ENCODE measurements at places on chromosomes 7 and 10. TPM values are rescaled to one million over a fixed set of nuclear protein-coding genes. Genes with fewer than 3 reads are reported as not detected.

DNA sequence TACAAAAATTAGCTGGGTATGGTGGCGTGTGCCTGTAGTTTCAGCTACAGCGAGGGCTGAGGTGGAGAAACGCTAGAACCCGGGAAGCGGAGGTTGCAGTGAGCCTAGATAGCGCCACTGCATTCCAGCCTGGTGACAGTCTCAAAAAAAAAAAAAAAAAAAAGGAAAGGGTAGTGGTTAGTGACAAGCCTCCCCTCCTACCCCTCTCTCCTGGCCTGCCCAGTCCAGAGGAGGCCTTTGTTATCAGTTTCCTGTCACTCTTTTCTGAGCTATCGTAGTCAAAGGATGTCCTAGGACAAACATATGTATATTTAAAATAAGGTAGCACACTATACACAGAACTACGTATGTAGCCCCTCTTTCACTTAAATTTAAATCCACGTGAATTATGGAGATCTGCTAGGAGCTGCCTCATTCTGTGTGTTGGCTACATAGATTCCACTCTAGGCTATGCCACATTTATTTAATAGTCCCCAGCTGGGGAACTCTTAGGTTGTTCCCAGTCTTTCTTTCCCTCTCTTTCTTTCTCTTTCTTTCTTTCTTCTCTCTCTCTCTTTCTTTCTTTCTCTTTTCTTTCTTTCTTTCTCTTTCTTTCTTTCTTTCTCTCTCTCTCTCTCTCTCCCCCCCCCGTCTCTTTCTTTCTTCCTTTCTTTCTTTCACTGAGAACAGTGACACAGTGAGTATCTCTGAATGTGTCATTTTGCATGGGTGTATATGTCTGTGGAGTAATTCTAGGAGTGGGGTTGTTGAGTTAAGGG, 3.9 kb downstream of the TSPAN15 start:
- DNase-seq, result no peak

DNA sequence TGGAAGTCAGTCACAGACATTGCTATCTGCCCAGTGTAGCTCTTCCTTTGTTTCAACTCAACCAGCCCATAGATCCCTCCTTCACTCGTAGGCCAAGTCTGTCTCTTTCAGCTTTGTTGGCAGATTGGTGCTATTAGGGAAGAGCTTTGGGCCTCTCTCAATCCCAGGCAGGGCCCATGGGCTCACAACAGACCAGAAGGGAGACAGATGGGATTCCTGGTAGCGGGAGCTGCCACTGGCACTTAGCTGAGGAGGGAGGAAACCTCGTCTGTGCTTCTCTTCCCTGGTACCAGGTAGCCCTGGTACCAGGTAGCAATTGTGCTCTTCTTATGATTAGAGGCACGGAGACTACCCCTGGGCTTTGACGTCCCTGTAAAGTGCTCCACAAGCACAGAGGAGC, 592.0 kb downstream of the TYW1 start:
- DNase-seq, result no peak

- DNase-seq, result no peak
These were observed 12.9 kb downstream of the PRLHR start for GRCh38 chr10:118582511-118582910.

- no peak for DNase-seq
These were observed 753.4 kb downstream of the NRG3 start for GRCh38 chr10:82628373-82628772.

DNA sequence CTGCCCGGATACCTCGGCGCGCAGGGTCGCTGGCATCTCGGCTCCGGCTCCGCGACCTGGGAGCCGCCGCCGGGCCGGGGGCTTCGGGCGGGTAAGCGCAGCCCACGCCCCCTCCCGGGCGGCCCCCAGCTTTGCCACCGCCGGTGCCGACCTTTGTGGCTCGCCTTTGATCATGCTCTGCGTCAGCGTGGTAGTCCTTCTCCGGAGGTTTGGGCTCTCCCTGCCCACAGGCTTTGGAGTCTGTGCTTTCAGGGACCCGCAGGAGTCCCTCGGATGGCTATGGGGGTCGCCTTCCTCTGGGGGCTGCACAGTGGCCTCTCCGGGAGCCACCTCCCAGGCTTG, 7.3 kb downstream of the ATP6V1F start:
- DNase-seq, result no peak

LEP gene
- polyA plus RNA-seq, result not detected

DNA sequence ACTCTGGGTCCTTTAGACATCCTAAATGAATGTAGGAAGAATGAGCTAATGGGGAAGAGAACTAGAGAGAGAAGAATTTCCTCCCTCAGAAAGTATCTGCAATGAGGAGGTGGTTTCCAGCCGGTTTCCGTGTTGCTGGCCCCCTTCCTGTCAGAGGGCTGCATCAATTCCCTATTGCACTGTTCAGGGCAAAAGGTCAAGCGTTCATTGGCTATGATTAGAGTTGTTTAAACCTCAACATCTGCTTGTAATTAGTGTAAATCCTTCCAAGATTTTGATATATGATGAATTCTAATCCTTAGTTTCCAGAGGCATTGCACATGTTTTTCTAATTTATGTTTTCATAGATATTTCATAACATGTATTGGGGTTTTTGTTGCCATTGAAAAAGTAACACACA, 107.3 kb upstream of the SGCE start:
- no peak for DNase-seq

ADAM22 gene
- 0.07 TPM for polyA plus RNA-seq

SYT15 gene
- 0.36 TPM for polyA plus RNA-seq

DNA sequence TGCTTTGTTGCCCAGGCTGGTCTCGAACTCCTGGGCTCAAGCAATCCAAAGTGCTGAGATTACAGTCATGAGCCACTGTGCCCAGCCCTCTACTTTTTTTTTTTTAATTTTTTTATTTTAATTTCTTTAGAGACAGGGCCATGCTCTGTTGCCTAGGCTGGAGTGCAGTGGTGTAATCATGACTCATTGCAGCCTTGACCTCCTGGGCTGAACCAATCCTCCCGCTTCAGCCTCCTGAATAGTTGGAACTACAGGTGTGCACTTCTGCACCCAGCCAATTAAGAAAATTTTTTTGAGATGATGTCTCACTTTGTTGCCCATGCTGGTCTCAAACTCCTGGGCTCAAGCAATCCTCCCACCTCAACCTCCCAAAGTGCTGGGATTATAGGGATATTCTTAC, 528.6 kb downstream of the GATA3 start:
- DNase-seq, result no peak

GRCh38 chr10:73979141-73979808, 18.6 kb upstream of the VCL start:
- DNase-seq, result no peak

GRCh38 chr10:112698133-112698817, 251.3 kb downstream of the VTI1A start:
- DNase-seq, result no peak

DNA sequence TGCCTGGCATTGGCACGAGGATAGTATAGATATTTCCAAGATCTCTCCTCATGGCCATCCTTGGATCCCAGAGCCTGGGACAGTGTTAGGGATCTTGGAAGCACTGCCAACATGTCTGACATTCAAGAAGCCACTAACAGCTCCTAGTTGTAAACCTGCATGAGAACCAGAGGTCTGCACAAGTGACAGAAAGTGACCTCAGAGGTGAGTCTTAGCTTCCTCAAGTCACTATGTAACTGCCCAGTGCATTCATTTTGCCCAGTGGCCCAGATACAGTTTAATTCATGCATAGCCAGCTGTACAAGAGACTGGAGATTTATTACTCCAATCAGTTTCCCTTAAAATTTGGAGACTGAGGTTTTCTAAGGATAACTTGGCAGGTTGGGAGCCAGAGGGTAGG, 16.7 kb downstream of the SUGCT start:
- DNase-seq, result no peak

DNA sequence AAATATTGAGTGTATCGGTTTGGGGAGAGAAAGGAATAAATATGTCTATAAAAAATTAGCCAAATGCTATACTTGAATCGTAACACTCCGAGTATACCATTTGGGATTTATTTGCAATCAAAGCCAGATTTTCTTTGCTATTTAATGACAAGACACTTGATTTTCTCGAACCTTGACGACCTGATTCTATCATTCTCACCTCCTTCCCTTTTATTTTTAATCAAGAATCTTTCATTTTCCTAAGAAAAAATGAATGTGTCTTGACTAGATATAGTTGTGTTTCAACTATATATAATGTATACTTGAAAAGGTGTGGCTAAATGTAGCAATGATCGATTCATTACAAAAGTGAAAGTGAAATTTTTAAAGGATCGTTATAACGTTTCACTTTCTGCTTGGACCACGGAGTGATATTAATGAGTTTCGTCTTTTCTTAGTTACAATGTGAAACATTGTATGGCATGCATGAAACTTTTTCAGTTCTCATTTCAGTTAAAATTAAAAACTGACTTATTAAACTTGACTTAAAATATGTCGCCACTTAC, 562 bp downstream of the NUB1 start:
- DNase-seq, result no peak

DNA sequence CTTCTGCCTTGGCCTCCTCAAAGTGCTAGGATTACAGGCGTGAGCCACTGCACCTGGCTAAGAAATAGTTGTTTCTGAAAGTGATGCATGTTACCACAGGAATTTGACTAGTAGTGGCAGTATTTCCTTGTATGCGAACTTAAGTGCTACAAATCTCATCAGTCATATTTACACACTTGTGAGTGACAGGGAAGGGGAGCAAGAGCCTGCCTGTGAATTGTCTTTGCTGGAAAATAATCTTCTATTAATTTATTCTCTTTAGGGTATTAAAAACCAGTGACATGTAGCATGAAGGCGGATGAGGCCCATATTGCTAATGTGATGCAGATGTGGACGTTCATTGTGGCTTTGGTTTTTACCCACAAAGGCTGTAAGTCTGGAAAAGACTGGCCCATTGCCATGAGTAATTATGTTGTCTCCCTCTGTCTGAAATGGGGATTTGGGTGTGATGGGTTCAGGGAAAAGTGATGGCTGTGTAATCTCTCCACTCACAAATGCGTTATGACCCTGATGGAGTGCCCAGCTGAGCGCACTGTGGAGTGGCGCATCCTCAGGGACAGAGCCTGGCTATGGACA, 97.6 kb downstream of the CCNY start:
- DNase-seq, result no peak

DNA sequence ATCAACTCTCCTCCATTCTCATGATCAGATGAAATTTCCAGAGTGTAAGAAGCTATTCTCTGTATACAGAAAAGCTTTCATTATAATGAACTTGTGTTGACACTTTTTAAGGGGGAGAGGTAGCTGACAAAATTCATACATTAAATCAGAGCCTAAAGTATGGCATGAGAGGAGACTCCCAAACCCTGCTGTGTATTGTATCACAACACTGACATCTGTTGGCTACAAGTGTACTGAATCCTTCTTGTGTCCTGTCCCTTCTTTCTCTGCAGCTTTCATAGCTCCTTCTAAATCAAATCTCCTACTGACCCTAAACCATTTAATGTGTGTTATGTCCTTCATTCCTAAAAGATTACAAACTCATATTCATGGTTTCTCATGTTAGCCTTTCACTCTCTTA, 70.9 kb downstream of the GCC1 start:
- DNase-seq, result peak; percentile 44

PNLIPRP2 gene
- polyA plus RNA-seq, result not detected

- DNase-seq, result no peak
These were observed 121.6 kb downstream of the MTPAP start for GRCh38 chr10:30227481-30227880.

DNA sequence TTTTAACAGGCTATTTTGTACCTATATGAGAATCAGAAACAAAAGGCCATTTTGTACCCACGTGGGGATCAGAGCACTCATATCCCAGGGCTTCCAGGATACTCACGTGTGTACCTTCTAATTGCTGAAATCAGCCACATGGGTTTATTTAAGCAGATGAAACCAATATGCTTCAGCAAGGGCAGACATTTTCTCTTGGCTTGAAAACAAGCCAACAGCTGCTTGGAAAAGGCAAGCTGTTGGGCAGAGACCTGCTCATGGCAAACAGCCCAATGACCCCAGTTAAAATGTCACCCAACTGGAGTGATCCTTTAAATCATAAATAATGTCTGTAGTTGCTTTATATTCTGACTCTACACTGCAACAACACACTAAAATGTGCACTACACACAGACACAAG, 26.5 kb upstream of the TOMM7 start:
- no peak for DNase-seq

GRCh38 chr7:137462074-137462715, 118.7 kb upstream of the PTN start:
- DNase-seq, result no peak

GRCh38 chr10:133313192-133313591, 4.5 kb downstream of the ZNF511 start:
- no peak for DNase-seq

DNA sequence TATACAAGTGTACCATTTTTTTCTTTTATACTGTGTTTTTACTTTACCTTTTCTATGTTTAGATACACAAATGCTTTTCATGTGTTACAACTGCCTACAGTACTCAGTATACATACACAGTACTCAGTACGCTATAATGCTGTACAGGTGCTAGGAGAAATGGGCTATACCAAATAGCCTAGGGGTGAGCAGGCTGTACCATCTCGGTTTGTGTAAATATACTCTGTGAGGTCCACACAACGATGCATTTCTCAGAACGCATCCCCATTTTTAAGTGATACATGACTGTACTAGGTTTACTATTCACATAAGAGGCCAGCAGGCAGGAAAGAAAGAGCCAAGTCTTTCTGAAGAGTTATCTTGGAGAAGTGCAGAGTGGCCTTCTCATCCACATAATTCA, 426.4 kb upstream of the MTPN start:
- DNase-seq, result no peak

DNA sequence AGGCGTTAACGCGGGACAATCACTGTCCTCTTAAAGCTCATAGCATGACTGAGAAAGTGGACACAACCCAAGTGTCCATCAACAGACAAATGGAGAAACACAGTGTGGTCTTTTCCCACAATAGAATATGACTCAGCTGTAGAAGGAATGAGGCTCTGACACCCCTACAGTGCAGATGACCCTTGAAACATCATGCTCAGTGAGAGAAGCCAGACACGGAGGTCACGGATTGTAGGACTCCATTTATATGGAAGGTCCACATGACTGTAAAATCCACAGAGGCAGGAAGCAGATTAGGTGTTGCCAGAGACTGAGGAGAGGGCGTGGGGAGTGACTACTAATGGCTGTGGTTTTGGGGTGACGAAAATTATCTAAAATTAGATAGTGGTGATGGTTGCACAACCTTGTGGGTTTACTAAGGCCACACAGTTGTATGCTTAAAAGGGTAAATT, 6.1 kb upstream of the NCAPG2 start:
- DNase-seq, result peak; percentile 68

DNA sequence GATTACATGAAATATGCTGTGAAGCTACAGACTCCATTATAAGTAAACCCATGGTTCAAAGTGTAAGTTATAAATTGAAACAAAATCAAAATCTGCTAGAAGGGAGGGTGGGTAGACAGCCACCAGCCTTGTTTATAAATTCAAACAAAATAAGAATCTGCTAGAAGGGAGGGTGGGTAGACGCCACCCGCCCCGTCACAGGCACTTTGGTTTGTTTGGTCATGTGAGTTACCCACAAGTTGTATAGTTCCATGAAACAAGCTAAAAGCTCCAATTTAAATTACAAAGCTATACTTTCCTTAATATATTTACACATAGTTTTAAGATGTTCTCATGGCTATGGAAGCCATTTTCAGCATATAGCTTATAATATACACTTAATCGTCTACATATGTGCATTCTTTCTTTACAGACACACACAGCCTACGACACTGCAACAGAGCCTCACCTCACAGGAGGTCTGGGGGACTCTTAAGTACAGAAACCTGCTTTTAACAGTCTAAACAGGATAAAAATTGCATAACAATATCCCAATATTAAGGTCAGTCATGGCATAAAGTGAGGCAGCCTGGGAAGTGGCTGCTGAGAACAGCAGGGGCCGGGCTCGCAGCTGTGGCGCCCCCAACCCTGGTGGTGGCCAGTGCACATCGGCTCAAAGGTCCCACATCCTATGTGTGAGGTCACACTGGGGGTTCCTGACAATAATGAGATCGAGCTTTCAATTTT, 28.1 kb upstream of the NCAPG2 start:
- peak; percentile 58 for DNase-seq

All from K562 (cell line).